ENCODE measurements at places on chromosomes 16 and 17. TPM values are rescaled to one million over a fixed set of nuclear protein-coding genes. Genes with fewer than 3 reads are reported as not detected.

- no peak for DNase-seq
Measured at GRCh38 chr16:49013727-49014080, 267.9 kb downstream of the CBLN1 start.

The SLC35G6 gene
- polyA plus RNA-seq = 0.72 TPM

- DNase-seq = no peak
Measured at GRCh38 chr16:23523321-23523720, 13.0 kb upstream of the GGA2 start.

The UMOD gene
- 202 TPM for polyA plus RNA-seq

The KLHL11 gene
- polyA plus RNA-seq = 10.6 TPM

The ZSCAN10 gene
- 0.18 TPM for polyA plus RNA-seq

- DNase-seq = no peak
Measured at GRCh38 chr17:38511150-38512108, 83.2 kb downstream of the ARHGAP23 start.

DNA sequence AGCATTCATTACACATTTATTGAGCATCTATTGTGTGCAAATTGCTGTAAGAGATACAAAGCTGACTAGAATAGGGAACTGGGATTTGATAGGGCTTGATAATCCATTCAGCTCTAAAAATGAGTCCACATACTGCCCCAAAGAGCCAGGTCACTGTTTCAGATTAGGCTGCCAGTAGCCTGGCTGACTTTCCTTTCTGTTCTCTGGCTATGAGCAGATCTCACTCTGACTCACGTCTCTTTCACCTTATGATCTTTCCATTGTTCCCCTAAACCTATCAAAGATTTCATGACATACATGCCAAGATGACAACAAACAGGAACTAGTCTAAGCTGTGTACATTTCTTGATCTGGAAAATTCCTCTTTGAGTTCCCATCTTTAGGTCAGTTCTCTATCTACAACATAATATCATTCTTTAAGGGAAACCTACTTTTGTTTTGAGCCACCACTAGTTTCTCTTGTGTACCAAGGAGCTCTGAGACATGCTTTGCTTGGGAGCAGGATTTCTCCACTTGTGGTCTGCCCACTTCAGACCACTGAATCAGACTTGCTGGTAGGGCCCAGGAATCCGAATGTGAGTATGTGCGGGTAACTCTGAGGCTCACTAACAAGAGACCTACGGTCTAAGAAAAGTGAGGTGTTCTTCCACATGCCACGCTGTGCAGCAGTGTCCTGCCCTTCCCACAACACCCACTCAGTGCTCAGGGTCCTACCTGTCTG lies 40.9 kb upstream of the ICAM2 start:
- no peak for DNase-seq

DNA sequence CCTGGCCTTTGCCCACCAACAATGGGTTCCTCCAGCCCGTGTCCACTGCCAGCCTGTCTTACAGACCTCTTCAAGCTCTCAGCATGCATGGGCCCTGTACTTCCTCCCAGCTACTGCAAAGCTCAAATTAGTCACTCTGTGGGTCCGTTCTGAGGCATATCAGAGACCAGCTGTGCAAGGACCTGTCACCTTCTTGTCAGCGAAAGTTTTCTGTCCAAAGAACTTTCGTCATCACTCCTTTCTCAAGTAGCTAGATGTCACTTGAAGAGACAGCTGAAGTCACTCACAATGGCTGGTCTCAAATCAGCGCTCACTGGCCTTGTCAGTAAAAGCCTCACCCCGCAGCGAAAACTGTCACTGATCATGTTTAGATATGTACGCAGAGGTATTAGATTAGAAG lies 91.4 kb upstream of the DYNLRB2 start:
- no peak for DNase-seq

DNA sequence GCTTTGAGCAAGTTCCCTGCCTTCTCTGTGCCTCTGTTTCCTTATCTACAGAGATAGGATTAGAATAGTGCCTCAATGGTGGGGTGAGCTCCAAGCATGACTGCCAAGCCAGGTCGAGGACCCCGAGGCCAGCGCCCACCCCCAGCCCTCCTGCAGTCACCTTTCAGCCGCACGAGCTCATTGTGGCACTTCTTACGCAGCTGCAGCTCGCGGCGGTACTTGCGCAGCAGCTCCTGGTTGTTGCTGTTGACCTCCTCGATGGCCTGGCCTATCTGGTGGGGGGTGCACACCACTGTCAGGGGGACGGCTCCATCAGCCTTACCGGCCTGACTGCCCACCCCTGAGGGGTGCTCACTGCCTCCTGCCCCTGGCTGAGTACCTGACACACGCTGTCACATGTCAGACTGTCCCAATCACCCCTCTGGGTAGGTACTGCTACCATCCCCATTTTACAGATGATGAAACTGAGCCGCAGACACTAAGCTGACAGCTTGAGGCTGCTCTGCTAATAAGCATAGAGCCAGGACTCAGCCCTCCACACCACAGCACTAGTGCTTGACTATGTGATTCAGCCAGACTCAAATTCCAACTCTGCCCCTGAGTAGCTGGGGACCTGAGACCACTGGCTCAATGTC lies 31.3 kb downstream of the KATNB1 start:
- no peak for DNase-seq

The ALOXE3 gene
- not detected for polyA plus RNA-seq
